NCI-H748 treated with DMSO at 0.1 percent for 48 hours (cell line): ENCODE measurements at places on chromosomes 4 and X.
A peak's percentile ranks its signal among the peaks of the same experiment; 100 is the strongest.

DNA sequence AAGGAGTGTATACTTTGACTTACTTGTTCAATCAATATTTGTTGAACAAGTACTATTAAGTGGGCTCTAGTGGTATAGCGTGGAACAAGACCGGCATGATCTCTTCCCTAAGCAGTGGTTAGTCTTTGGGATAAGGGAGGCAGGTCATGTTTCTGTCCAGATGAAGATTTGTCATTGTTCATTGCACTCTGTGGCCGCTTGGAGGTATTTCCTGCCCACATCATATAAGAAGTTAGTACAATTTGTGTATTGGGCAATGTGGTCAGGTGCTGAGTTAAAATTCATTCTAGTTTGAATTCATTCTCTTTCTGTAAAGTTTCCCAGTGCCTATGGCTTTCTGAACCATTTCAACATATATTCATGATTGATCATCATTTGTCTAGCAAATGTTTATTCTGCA is 101.1 kb upstream of the SHISA3 start:
- DNase-seq: no peak

DNA sequence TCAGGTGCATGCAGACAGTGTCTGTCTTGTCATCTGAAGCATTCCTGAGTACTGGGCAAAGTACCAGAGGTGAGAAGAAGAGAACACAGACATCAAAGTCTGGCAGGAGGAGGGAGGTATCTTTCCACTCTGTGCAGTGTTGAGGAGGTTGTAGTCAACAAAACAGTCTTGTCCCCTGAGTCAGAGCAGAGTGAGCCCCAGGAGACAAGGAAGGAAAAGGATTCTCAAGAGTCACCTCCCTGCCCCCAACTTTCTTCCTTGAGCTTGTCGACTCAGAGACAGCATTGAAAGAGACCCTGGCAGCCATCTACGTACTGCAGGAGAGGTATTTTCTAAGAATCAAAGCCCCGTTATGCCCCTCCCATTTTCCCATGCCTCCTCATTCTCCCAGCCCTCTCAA is 4.4 kb upstream of the SRPX start:
- DNase-seq: no peak

DNA sequence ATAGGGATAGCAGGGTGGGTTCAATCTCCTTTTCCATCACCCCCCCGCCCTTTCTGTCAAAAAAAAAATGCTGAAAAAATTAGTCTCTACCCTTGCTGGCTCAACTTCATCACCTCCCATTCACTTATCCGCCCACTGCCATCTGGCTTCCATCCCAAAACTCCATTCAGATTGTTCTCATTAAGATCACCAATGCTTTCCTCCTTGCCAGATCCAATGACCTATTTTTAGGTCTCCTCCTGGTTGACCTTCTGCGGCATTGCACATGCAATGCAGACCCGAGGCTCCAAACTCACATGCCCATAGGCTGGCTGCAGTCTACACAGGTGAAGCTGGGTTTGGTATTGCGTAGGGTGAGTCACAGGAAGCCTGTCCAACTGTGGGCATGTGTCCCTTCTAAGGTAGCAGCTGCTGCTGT is 21.1 kb upstream of the STIM2 start:
- DNase-seq: no peak

- no peak for DNase-seq
These were observed 38.1 kb upstream of the NOCT start for GRCh38 chr4:138977524-138977923.

DNA sequence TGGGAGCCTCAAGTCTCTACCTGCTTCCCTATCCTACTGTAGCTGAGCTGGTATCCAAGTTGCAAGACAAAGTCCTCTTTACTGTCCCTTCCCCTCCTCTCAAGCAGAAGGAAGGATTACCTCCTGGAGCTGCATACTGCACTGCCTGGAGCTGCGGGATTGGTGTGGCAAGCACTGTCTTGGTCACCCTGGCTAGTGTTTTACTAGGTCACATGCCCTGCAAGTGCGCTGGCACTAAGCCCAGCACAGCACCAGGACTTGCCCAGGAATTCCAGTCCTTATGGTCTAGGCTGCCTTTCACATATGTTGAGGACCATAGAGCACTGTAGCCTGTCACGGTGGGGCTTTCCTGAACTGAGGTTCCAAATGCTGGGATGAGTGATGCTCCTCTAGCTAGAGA is 227.3 kb upstream of the ZC4H2 start:
- no peak for DNase-seq

- DNase-seq: no peak
These were observed 61.6 kb upstream of the NOCT start for GRCh38 chr4:138953961-138954371.

DNA sequence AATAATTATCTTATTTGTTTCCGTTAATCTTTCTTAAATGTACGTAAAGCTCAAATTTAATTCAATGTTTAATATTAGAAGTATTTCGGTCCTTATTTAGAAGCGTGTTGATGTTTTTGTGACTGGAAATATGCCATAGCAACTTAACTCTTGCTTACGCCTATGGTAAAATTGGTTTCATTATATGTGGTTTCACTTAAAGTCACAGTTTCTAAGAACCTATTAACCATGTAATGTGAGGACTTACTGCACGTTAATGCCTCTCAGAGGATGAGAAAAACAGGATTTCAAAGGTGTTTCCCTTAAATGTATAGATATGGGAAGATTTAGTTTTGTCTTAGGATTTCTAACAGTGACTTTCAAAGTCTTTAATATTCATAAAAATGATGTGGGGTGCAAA is 206.4 kb upstream of the IL15 start:
- no peak for DNase-seq

- DNase-seq: no peak
These were observed 5.1 kb upstream of the ASB9 start for GRCh38 chrX:15274946-15275345.

GRCh38 chr4:16238327-16238726 is 12.1 kb upstream of the TAPT1 start:
- DNase-seq: no peak

GRCh38 chrX:47748576-47748975 is 88.1 kb upstream of the ZNF81 start:
- no peak for DNase-seq

- DNase-seq: peak; percentile 51
These were observed 146.8 kb downstream of the KLHL4 start for GRCh38 chrX:87664381-87664780.

DNA sequence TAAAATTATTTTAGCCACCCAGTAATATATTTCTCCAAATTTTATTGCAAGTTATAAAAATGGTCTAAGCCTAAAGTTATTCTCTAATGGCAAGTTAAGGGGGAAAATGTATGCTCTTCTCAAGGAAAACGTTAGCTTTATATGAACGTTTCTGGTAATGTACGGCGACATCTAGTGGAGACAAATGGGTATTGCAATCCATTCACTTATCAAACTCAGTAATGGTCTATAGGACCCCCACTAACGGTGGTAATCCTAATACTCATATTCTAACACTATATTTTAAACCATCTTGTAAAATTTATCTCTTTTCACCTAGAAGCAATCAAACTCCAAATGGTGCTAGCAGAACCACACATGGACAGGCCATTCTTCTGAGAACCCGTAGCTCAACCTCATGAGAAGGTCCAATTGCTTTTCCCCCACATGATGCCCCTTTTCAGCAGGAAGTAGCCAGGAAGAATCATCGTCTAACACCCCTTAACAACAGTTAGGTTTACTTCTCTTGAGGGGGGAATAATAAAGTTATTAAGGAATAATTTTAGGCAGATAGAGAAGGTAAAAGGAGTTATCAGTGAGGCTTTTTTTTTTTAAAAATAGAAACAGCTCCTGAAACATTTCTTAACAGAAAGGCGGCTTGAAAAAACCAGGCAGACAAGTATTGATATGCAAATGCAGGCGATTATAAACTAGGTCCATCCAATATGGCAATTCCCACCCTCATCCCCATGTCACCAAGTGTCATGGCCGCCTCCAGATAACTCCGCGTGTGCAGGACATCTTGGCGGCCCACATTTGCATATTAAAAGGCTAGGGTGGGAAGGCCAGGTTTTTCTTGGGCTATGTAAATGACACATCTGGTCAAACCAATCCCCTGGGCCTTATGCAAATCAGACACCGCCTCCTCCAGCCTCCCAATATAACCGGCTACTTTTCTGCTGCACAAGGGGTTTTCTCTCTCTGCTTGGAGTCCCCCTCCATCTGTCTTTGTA is 35.0 kb downstream of the NUDT11 start:
- peak; percentile 53 for DNase-seq

- DNase-seq: no peak
These were observed 139.2 kb upstream of the DGKK start for GRCh38 chrX:50609796-50610195.

DNA sequence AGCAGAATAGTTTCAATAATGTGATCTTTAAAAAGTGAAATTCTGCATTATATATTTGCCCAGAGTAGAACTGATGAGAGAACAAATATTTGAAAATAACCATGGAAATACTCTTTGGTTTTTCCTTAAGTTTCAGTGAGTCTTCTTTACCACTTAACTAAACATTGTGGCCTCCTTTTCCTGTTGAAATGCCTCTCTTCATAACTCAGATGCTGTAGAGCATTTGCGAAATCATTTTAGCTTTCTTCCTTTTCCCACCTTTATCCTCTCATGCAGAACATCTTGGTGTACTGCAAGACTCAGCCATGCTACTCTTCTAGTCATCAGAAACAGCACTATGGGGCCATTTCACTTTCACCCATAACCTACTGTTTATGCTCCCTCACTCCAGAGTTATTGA is 48.2 kb downstream of the CASK start:
- no peak for DNase-seq

- DNase-seq: no peak
These were observed 2670.8 kb downstream of the PCDH7 start for GRCh38 chr4:33390976-33391375.

GRCh38 chr4:101010987-101011386 is 336.3 kb downstream of the PPP3CA start:
- DNase-seq: no peak

DNA sequence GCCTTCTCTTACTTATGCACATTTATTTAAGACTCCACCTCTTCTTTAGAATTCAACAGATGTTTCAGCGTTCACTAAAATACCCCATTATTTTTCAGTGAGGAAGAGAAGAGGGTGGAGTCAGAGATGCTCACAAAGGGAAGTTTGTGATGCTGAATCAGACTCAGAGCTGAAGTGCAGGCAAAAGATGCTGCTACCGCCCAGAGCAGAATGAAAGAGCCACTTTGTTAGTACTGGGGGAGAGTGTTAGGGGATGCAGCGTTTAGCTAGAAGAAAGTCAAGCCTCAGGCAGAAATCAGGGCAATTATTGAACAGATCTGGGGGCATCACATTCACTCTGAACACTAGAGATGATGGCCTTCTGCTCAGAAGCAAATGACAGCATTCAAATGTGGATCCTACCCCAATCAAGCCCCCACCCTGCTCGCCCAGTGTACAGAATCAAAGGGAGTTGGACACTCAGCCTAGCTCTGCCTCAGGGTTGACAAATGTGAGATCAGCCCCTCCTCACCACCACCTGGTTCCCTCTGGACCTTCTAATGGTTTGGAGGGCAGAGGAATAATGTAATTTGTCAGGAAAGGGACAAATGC is 138.3 kb downstream of the UNC5C start:
- no peak for DNase-seq

- DNase-seq: no peak
These were observed 5.3 kb downstream of the ZFYVE28 start for GRCh38 chr4:2412885-2413716.

DNA sequence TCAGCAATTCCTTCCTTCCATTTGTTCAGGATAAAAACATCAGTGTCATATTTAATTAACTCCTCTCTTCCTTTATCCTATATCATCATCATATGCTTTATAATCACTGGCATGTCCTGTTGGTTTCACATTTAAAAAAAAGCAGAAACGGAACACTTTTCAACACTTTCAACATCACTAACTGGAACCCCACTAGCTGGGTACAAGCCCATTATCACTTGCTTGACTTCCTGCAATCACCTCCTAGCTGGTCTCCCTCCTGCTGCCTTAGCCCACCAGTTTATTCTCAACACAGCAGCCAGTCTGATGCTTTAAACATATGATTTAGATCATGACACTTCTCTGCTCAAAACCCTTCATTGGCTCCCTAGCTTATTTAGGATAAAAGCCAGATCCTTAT is 116.4 kb upstream of the LSM6 start:
- no peak for DNase-seq

DNA sequence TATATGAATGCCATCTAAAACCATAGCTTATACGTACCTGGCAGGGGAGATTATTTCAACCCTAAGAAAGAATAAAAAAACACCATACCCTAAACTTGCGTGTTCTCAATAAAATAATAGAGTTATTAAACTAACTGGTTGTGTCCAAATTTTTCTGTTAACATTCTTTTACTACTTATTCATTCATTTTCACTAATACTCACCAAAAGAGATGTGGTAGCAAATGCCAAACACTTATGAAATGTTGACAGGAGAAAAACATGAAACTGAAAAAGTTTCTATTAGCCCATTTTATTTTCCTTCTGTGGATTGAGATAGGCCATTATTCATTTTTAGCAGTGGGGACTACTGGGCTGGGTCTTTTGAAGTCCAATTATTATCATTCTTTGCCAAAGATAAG is 102.0 kb downstream of the TSPAN5 start:
- no peak for DNase-seq

DNA sequence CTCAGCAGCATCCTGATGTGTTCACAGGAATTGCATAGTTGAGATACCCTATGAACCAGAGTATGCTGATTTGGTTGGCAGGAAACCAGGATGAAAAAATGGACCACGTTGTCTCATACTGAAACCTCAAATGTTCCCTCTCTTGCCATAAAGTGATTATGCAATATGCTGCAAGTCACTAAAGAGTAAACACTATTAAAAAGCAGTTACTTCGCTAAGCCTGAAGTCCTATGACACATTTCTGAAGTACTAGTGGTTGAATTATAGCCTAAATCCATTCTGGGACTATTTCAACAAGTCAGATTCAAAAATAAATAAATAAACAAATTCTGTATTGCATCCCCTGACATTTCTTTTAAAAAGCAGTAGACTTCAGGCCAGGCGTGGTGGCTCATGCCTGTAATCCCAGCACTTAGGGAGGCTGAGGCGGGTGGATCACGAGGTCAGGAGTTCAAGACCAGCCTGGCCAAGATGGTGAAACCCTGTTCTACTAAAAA is 106.0 kb upstream of the NAP1L5 start:
- DNase-seq: no peak

GRCh38 chrX:100980608-100981497 is 11.3 kb downstream of the ARL13A start:
- DNase-seq: no peak

DNA sequence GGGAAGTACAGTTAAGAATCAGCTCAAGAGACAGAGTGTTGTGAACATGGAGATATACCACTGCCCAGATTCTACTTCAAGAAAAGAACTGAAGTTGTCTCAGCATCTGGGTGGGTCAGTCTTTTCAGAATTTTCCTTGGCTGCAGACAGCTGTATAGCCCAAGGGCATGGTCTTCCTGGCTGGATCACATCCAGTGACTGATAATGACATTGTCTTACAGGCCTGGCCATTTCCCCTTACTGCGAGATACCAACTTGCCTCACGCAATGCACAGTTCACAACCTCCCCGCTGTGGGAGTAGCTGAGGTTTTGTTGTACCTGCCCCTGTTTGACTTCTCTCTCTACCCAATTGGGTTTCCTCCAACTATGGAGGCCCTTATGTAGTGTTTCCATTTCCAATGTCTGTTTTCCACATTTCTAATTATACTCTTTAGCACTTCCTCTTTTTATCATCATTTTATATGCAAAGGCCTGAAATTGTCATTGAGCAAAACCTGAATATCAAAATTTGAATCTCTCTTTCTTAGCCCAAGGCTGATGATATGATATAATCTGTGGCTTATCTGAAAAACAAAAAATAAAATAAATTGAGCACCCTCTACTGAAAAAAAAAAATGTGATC is 209.1 kb downstream of the NAF1 start:
- DNase-seq: no peak

GRCh38 chrX:16628946-16629595 is 20.9 kb upstream of the S100G start:
- DNase-seq: no peak

- DNase-seq: no peak
These were observed 29.7 kb upstream of the LCORL start for GRCh38 chr4:18051281-18051680.
